ENCODE measurements at places on chromosomes 5 and 9.

GRCh38 chr5:153896701-153897100 is 142.0 kb downstream of the FAM114A2 start:
- peak; percentile 61 for DNase-seq

- DNase-seq = no peak
Observed at GRCh38 chr5:149262315-149262714, 9.3 kb upstream of the AFAP1L1 start.

DNA sequence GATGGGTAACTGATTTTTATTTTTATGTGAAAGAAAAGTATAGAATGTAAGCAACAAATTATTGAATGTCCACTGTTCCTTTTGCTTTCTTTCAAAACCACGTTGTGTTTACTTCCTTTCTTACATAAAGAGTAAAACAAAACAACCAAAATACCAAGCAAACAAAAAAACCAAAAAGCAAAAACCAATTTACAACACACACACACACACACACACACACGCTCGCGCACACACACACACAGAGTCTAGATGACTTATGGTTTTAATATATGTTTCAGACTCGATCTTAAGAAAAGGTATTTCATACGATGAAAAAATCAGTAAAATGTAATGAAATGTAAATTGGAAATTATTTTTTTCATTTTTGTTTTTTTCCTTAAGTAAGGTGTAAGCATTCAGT is 80.3 kb downstream of the ADGRV1 start:
- DNase-seq = no peak

DNA sequence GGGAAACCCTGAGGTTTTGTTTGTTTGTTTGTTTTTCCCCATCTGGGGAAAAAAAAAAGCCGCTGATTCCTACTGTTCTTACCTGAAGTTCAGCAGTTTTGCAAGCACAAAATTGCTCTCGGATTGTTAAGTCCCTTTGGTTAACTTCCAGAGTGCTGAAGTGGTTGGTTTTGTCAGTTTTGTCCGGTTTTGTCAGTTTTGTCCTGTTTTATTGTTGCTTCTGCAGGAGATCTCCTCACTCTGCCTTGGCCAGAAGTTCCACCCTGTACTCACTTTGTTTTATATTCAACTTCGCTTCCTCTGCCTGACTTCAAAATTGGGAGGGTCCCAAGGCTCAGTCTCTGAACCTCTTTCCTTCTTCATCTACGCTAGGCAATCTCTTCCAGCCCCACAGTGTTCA is 14.4 kb downstream of the ZNF346 start:
- no peak for DNase-seq

GRCh38 chr9:122261469-122261881 is 3.2 kb downstream of the RBM18 start:
- DNase-seq = peak; percentile 82

DNA sequence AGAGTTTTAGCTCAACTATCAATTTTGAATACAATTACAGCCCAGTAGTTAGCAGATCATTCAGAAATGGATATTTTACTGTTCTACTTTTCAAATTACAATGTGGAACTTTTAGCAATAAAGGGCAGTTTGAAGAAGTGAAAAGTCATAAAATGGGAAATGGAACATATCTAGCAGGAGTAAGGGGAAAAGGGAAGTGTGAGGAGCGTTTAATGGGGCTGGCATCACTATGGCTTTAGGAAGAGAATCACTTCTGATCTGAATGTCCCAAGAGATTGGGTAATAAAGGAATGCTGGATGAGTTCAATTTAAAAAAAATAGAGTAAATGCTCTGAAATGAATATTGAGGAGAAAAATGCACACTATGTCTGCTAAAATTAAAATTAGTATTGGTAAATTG is 77.4 kb downstream of the ATPSCKMT start:
- no peak for DNase-seq

- no peak for DNase-seq
Observed at GRCh38 chr9:21470126-21470525, 12.0 kb downstream of the IFNE start.

DNA sequence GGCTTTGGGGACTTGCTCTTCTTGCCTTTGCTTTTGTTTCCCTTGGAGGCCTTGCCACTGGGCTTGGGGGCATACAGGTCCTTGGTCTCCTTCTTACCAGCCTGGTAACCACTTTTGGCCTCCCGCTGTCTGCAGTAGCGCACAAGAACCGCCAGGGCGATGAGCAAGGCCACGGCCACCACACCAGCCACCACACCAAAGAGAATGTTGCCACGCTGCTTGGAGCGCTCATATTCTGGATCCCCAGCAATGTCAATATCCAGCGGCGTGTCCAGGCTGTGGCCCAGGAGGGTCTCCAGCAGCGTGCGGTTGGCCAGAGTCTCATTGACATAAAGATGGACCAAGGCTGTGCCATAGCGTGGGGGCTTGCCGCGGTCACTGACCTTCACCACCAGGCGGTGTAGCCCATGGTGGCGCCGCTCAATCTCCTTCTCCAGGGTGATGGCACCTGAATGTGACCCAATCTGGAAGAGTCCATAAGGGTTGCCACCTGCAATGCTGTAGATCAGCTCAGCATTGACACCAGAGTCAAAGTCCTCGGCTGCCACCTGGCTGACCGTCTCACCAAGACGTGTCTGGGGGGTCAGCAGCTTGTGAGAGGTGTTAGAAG is 14.5 kb downstream of the PCDH1 start:
- DNase-seq = no peak

GRCh38 chr5:142246258-142246657 is 78.6 kb downstream of the SPRY4 start:
- DNase-seq = peak; percentile 98

DNA sequence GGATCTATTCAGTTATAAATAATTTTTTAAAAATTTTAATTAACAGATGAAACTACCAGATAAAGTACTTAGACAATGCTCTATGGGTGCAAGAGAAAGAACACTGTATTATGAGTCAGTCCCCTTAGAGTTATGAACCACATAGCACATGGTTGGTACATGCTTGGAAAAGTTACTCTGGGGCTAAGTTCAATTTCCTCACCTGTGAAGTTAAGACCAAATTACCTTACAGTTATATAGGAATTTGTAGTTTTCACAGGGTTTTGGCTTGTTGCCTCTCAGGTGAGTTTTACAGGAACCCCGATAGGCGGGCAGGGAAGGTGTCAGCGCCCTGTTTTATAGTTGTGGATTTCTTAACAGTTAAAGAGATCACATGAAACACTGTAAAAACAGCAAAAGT is 1.2 kb downstream of the PANK3 start:
- DNase-seq = peak; percentile 25

- no peak for DNase-seq
Observed at GRCh38 chr5:145943674-145944121, 7.3 kb downstream of the SH3RF2 start.

GRCh38 chr5:17381932-17382331 is 116.1 kb upstream of the TAF11L2 start:
- no peak for DNase-seq

- peak; percentile 39 for DNase-seq
Observed at GRCh38 chr9:82456642-82457041, 468.1 kb downstream of the SPATA31D1 start.

DNA sequence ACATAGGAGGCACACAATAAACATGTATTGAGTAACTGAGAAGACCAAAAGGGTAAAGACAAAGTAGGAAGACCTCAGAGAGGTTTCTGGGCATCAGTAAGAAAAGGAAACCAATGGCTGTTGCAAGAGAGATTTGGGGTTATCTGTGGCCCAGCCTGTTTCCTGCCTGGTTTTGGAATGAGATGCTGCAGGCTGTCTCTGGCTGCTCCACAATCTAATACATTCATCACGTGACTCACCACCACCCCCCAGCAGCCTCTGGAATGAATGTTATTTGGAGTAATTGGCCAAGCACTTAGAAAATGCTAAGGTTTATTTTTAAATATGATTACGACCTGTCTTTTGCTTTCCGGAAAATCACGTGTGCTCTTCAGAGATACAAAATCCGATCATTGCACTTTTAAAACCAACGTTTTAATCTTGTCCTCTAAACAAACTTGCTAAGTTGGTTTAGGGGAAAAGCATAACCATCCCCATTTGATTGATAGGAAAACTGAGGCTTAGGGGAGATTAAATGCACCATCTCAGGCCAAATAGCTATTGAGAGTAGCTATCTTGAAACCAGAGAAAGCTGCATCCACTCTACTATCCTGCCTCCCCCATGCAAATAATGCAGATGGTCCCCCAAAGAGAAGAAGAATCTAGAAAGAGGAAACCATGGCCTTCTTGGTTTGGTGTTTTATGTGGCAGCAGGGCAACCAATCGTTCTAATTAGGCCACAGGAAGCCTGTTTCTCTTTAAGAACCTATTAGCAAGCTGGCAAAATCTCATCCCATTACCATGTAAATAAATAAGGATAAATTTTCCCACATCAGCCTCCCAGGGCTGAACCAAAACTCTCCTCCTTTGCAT is 151.8 kb upstream of the ADRA1B start:
- DNase-seq = peak; percentile 96

DNA sequence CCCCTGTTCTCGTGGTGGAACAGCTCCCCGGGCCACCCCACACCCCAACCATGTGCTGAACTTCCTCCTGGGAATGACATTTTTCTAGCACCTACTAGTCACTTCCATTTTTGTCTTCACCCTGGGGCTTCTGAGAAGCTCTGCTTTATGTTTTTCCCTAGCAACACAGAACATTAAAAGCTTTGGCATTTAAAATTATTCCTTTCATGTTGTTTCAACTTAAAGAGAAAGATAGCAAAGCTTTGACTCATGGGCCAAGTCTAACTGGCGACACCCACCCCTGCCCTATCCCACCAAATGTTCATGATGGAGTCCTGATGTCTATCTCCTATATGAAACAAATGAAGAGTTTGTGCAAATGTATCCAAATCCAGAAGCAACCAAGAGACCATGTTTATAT is 22.4 kb downstream of the BOD1 start:
- DNase-seq = no peak

GRCh38 chr5:157357823-157358222 is 91.9 kb downstream of the CYFIP2 start:
- DNase-seq = no peak

GRCh38 chr5:131672776-131673175 is 37.7 kb upstream of the RAPGEF6 start:
- peak; percentile 32 for DNase-seq

DNA sequence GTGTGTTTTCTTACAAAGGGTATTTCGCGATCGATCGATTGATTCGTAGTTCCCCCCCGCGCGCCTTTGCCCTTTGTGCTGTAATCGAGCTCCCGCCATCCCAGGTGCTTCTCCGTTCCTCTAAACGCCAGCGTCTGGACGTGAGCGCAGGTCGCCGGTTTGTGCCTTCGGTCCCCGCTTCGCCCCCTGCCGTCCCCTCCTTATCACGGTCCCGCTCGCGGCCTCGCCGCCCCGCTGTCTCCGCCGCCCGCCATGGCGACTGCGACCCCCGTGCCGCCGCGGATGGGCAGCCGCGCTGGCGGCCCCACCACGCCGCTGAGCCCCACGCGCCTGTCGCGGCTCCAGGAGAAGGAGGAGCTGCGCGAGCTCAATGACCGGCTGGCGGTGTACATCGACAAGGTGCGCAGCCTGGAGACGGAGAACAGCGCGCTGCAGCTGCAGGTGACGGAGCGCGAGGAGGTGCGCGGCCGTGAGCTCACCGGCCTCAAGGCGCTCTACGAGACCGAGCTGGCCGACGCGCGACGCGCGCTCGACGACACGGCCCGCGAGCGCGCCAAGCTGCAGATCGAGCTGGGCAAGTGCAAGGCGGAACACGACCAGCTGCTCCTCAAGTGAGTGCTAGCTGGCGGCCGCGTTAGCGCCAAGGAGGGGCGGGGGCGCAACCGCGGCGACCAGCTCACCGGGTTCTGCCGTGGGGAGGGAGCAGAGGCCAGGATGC is 480 bp downstream of the LMNB1 start:
- DNase-seq = peak; percentile 52

DNA sequence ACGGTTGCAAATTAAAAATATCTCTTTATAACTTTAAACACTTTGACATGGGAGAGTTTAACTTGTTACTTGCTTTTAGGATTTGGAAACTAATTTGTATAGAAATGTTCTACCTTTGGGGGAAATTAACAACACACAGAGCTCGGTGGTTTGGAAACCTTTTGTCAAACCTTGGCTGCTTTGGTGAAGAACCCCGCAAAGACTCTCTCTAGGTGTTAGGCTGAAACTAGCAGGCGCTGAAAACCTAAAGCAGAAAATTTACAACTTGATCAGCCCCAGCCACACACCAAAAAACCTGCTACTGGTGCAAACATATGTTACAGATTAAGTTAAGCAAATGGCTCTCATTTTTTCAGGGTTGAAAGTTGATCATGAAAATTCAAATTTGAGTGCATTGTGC is 25.8 kb downstream of the NR2F1 start:
- no peak for DNase-seq

GRCh38 chr9:103804077-103804735 is 289.9 kb upstream of the SMC2 start:
- DNase-seq = no peak

All from AG10803 (cell line).